ENCODE measurements at places on chromosomes 13 and 19.

- DNase-seq, result no peak
Measured at GRCh38 chr13:88472316-88472715, 801.1 kb downstream of the SLITRK5 start.

DNA sequence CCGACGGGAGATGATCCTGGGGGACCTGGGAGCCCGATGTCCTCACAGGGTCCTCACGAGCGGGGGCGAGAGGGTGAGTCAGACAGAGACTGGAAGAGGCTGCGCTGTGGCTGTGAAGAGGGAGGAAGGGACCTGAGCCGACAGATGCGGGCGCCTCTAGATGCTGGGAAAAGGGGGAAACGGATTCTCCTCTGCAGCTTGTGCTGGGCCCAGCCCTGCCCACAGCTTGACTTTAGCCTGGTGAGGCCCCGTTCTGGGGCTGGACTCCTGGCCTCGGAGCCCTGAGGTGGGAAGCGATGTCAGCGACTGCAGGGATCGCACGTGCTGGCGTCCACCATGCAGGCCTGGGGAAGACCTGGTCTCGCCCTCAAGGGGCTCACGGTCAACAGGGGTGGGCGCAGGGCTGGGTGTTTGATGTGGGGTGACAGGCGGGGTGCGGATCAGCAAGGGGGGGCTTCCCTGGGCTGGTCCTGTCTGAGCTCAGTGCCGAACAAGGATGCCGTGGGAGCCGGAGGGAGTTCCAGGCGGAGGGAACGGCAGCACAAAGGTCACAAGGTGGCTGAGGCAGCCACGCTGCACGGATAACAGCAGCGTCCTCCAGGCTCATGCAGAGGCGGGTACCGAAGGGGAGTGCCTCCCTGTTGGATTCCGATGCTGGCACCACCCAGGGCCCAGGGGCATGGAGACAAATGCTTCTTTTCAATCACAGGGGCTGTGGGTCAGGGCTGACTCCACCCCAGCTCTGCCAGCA, 31.8 kb downstream of the PIP5K1C start:
- DNase-seq, result no peak

GRCh38 chr13:110410936-110411687, 104.0 kb downstream of the COL4A2 start:
- DNase-seq, result no peak

GRCh38 chr19:54612428-54612827, 17.9 kb upstream of the LILRB1 start:
- DNase-seq, result no peak

- DNase-seq, result no peak
Measured at GRCh38 chr19:8306235-8307054, 1.7 kb downstream of the CD320 start.

GRCh38 chr13:24452044-24452443, 60.5 kb downstream of the PARP4 start:
- DNase-seq, result no peak

DNA sequence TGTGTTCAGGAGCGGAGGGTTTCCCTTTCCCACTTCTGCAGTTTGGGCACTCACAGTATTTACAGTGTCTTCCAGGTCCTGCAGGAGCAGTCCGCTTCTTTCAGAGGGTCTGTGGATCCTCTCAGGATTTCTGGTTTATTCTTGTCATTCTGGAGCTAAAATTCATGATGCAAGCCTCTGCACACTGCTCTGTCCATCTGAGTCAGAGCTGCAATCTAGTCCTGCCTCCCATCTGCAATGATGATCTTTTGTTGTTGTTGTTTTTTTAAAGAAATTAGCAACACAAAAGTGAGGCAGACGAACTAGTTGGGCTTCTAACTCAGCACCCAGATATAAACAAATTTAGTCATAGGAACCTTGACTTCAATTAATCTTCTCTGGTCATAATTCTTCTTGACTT, 86.5 kb downstream of the DLEU7 start:
- DNase-seq, result no peak

GRCh38 chr19:49664171-49665035, 1.3 kb downstream of the IRF3 start:
- DNase-seq, result peak; percentile 44

Measured in GOT3 (cell line).